ENCODE measurements at places on chromosomes 3 and 15.

DNA sequence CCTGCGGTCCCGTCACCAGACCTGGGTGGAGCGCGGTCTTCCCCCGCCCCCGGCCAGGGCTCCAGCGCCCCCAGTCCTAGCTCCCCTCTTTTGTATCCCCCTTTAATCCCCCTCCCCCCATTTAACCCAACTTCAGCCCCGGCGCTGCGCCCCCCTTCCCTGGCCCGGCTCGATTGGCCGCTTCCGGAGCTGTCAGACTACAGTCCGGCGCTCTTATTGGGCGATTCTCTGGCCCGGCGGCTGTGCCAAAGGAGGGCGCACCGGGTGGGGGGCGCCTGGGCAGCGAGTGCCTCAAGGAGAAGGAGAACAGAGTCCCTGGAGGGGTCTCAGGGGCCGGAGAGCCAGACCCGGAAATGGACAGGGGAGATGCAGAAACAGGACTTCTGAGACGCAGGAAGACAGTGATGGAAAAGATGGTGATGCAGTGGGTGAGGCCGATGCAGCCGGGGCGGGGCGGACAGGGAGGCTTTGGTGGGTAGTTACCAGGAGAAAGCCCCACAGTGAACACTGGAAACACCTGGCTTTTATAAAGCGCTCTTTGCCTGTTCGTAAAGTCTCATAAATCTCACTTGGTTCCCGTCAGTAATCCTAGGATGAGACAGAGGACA is 1.2 kb upstream of the ADCY5 start:
- peak; percentile 61 for DNase-seq

GRCh38 chr3:13009132-13009945 is 63.9 kb downstream of the IQSEC1 start:
- DNase-seq: no peak

DNA sequence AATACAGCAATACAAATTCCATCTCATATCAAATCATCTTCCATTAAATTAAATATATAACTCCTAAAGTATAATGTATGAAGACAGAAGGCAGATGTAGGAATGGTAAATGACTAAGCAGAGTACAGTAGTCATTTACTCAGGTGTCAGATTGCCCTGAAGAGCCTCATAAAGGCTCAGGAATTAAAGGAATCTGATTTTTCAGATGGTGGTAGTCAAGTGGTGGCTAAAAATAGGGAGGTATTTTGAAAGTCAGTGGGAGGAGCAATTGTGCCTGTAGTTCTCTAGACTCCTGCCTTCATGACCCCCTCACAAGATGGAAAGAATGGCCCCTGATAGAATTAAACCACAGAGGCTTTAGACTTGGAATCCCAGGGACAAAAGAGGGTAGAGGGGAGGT is 142.7 kb upstream of the SYNPR start:
- no peak for DNase-seq

DNA sequence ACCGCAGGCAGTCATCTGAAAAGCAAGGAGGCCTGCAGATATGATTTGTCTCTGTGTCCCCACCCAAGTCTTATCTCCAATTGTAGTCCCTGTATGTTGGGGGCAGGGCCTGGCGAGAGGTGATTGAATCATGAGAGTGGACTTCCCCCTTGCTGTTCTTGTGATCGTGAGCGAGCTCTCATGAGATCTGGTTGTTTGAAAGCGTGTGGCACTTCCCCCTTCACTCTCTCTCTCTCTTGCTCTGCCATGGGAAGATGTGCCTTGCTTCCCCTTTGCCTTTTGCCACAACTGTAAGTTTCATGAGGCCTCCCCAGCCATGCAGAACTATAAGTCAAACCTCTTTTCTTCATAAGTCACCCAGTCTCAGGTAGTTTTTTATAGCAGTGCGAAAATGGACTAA is 83.3 kb downstream of the TMCO5A start:
- no peak for DNase-seq

GRCh38 chr3:98602078-98602678 is 8.8 kb upstream of the CPOX start:
- DNase-seq: no peak

- DNase-seq: no peak
These were observed 28.7 kb downstream of the TIPIN start for GRCh38 chr15:66327736-66328135.

- no peak for DNase-seq
These were observed 77.2 kb downstream of the VGLL4 start for GRCh38 chr3:11566478-11566877.

DNA sequence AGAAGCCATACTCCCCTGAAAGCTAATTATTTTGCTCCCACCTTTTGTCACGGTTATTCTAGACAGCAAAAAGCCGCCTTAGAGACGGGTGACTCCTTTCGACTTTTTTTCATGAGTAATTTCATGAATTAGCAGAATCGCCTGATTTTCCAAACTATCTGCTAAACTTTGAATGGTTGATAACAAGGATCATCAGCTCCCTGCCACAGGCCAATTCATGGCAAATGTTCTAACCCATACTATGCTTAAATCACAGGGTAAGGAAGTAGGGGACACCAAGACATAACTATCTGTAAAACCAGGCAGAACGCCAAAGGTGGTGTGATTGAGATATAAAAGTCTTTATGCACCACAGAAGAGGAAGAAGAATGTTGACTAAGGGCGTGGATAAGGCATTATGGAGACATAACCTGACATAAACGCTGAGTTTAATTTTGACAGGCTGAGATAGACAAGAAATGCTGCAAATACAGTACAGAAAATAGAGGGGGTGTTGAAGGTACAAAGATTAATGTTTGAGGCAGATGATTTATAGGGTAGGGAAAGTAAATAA is 891 bp upstream of the DMXL2 start:
- no peak for DNase-seq

DNA sequence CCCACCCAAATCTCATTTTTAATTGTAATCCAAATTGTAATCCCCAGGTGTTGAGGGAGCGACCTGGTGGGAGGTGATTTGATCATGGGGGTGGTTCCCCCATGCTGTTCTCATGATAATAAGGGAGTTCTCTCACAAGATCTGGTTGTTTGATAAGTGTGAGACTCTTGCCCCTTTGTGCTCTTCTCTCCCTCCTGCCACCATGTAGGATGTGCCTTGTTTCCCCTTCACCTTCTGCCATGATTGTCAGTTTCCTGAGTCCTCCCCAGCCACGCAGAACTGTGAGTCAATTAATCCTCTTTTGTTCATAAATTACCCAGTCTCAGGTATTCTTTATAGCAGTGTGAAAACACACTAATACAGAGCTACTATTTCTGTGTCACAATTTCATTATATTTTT is 88.7 kb downstream of the NCEH1 start:
- DNase-seq: no peak

GRCh38 chr15:77753281-77753873 is 120.7 kb upstream of the LINGO1 start:
- peak; percentile 20 for DNase-seq

DNA sequence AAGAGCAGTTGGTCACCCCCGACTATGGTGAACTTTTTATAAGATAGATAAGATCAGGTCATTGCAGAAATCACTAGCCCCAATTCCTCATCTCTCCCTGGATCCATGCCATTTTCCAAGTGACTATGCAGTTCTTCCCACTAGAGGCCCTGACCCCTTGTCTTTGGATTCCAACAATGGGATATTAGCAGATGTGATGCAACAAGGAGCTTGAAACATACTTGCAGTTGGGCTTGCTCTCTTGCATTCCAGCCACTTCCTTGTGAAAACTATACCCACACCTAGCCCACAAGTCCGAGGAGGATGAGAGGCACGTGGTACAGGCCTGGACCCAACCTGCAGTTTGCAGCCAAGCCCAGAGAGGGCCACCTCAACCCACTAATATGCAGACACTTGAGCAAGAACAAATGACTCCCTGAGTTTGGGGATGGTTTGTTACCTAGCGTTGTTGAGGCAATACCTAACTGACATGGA is 60.6 kb downstream of the SUCLG2 start:
- DNase-seq: no peak

GRCh38 chr3:15307580-15307979 is 24.8 kb downstream of the SH3BP5 start:
- no peak for DNase-seq

GRCh38 chr3:179410331-179410730 is 40.9 kb downstream of the GNB4 start:
- DNase-seq: no peak

DNA sequence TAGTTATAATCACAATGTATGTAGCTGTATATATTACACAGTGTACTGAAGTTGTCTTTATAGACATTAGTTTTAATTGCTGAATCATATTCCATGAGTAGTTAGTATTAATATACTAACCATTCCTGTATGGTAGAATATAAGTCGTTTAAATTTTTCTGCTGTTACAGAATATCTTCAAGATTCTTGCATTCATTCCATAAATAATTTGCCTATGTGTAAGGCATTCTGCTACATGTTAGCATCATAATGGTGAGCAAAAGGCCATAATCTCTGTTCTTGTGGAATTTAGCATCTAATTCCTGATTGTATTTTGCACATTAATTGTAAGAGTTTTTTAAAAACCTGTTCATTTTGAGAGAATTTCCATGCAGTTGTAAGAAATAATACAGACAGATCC is 14.1 kb downstream of the GYG1 start:
- DNase-seq: no peak

DNA sequence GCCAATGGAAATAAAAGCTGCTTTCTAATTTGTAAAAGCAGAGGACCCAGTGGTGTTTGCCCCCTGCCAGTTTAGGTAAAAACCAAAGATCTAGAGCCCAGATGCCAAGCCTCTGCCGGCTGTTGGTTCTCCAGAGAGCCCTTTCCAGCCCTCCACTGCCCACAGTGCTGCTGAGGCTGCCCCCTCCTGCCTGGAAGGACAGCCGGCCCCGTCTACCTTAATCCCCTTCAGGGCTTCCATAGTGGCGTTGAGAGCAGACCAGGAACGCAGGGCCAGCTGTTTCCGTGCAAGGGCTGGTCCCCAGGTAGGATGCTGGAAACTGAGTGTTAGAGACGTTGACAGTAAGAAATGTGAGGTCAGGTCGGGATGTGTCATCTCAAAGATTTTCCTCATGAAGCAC is 6.9 kb downstream of the ST8SIA2 start:
- DNase-seq: no peak

DNA sequence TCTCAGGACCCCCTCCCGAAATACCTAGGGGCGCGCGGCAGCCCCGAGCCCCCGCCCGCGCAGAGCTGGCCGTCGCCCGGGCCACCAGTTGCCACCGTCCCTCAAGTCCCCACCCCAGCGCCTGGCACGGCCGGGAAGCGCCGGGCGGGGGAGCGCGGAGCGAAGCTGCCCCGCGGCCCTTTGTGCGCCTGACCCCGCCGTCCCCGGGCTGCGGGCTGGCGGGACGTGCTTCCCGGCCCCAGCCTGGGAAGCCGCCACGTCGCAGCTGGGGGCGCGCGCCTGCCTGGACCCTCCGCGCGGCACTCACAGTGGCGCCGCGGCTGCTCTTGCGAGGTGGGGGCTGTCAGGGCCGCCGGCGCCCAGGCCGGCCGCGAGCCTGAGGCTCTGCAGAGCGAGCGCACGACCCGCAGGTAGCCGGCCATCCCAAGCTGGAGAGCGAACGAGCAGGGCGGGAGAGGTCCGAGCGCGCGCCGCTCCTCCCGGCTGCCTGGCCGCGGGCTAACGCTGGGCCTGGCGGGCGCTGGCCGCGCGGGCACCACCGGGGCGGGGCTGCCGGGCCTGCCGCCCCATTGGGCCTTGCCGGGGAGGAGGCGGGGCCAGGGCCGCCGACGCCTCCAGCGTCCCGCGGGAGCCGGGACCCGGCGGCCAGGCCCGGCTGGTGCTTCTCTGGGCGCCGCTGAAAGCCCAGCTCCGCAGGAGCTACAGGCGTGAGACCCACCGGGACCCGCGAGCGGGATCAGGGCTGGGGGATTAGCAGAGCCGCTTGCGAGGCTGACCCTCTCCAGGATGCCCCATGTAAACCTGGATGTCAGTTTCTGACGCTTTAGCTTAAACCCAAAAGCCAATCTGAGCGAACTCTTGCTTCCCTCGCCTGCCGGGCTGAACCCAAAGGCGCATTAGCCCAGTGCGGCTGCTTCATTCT is at the start of gene IDH2:
Gene IDH2 (minus strand): TSS at position 500 of the 922 bp plus-strand sequence. CDS start 78 bp downstream, at position 422.
- peak; percentile 74 for DNase-seq

- DNase-seq: no peak
These were observed 158.7 kb downstream of the GHSR start for GRCh38 chr3:172289583-172289982.

DNA sequence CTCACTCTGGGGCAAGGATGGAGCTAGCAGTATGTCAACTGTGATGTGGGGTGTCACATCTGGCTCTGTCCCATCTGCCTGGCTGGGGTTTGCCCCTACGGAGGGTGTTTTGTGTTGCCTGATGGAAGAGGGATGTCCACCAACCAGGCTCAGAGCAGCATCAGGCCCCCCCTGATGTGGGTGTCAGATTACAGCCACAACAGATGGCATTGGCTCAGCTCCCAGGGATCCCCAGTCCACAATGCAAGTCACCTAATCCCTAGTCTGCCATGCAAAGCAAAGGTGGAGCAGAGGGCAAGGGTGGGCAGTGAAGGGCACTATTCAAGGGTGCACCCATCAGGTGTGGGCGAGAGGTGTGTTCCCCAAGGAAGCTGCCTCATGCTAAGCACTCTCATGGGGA is 48.9 kb upstream of the AMOTL2 start:
- no peak for DNase-seq
